Hepatocyte (in vitro differentiated cells): ENCODE measurements at places on chromosomes 7 and 10.
A peak's percentile ranks its signal among the peaks of the same experiment; 100 is the strongest.

- peak; percentile 78 for DNase-seq
Measured at GRCh38 chr7:953547-954327, 743 bp downstream of the ADAP1 start.

DNA sequence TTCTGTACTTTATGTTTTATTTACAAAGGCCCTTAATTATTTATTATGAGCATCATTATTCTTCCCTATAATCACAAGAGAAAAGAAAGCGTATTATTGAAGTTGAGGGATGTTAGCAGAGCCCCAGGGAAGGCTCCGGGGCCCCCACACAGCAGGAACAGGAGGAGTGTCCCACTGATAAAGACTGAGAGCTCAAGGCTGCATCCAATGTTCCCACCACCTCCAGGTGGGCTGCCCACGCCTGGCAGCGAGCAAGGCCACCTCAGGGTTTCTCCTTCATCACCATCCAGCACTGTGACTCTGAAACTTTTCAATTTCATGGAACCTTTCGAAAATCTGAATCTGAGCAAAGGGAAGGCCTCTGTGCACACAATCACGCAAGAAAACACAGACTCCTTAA lies 35.9 kb upstream of the WIPF3 start:
- DNase-seq, result no peak

- no peak for DNase-seq
Measured at GRCh38 chr7:103127006-103127405, 21.9 kb downstream of the NAPEPLD start.

DNA sequence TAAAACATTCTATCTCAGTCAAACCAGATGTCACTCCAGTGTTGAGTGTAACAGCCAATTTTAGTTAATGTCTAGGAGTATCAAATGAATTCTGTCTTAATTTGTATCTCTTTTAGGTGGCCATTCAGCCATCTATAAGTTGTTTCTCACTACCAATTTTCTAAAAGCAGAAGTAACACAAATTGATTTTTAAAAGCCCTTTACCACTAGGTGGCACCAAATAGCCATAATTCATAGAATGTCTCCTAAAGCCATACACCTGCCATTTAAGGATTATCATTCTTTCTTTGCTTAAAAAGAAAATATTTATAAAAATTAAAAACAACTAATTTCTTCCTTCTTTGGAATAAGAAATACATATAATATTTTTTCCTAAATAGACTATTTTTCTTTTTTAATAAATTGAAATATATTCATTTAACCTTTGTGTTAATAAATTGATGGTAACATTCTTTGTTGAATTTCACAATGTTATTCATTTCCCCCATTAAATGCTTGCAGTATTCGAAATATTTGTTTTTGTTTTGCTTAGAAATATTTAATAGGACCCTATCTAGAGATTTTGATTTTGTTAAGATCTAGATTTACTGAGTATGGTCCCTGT lies 107.8 kb upstream of the PPP1R3A start:
- DNase-seq, result peak; percentile 87

GRCh38 chr10:69089638-69090599 lies 2.0 kb downstream of the SRGN start:
- no peak for DNase-seq

- no peak for DNase-seq
Measured at GRCh38 chr7:136900005-136900404, 31.6 kb downstream of the CHRM2 start.

GRCh38 chr7:93175219-93175618 lies 27.0 kb upstream of the SAMD9L start:
- no peak for DNase-seq

DNA sequence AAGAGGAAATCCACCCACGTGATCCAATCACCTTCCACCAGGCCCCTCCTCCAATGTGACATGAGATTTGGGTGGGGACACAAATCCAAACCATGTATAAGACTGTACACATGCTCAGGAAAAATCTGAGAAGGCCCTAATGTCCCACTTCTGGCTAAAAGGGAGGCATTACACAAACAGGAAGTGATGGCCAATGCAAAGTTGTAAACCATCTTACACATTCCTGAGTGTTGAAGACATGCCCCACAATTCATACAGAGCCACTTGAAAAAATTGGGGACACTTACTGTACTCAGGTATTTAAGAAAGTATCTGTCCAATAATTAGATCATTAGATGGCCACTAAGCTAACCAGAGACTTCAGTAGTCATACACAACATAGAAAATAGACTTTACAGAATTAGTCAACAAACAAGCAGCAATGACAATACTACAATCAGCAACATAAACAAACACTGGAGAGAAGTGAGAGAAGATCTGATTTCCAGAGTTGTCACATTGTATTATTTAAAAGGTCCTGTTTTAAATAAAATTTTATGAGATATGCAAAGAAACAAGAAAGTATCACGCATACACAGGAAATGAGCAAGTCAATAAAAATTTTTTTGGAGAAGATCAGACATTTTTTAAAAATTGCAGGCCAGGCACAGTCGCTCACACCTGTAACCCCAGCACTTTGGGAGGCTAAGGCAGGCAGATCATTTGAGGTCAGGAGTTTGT lies 143.3 kb downstream of the DGKI start:
- DNase-seq, result no peak

DNA sequence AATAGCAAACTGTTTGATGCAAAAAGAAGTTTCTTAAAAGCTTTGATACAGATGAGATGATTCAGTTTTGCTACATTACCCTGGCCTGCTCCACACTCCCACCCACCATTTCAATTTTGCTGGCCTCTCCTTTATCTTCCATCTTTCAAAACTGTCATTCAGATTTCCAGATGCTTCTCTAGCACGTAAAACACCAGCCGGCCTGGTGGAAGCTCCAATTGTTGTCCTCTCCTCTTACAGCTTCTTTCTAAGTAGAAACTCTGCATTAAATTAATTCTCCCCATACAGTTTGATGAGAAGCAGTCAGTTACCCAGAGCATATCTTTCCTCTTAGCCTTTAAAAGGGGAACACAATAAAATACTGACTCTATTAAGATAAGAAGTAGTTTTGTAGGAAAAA lies 34.3 kb upstream of the ELMO1 start:
- DNase-seq, result no peak

- DNase-seq, result no peak
Measured at GRCh38 chr7:156120552-156120951, 308.3 kb upstream of the SHH start.

DNA sequence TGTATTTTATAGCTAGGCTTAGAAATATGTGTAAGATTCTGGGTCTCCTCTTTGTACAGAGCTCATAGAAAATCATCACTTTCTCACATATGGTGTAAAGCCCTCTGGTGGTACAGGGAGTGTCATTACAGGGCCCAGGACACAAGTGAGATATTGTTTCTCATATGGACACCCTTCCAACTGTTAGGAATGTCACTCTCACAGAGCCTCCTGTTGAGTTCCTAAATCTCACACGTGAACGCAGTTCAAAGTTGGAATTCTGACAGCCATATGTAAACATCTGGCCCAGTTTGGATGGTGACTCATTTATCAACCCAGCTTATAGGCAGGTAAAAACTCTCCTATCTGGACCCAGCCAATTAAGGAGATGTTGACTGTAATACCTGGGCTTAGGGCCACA lies 35.4 kb upstream of the ZNF107 start:
- DNase-seq, result no peak

GRCh38 chr7:55190511-55191160 lies 171.8 kb downstream of the EGFR start:
- DNase-seq, result no peak

- DNase-seq, result no peak
Measured at GRCh38 chr7:77529279-77529678, 7.8 kb upstream of the PTPN12 start.

DNA sequence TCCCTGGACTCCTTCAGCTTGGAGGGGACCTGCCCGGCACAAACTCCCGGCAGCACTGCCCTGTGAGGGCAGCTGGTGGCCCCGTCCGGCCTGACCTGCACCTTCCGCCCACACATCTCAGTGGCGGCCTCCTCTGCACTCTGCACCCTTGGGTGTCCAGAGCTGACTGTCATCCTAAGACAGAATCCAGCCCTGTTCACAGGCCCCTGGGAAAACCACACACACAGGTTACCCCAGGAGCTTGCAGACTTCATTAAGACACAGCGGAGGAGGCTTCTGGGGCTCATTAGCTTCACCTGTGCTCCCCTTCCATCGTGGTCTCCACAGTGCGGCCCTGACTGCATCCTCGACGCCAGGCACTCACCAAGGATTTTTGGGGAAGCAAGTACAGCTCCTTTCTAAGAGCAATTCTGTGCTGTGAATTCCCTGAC lies 51.5 kb upstream of the SHH start:
- DNase-seq, result no peak

DNA sequence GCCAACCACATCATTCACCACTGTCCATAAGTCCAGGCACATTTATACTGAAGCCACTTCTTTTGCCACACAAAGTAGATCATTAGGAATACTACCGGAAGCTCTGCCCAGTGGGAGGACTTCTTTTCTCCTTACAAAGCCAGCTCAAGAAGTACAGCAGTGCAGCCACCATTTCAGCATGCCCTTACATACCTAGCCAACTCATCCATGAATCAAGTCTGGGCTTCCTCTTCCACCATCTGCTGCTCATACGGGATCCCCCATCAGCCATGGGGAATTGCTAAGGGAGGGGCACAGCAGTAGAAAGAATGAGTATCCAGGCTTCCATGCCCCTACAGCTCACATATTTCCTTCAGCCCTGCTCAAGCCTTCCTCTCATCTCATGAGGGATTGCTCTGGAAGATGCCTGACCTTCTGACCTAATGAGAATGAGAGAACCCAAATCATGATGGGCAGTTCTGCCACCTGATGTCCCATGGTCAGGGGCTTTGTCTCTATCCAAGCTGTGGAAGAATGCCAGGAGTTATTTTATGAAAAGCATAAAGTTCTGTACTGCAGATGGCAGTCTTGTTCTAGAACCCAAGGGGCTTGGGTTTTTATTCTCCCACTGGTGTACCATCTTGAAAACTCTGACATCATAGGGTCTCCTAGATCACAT lies 39.5 kb downstream of the ACSM6 start:
- DNase-seq, result no peak

DNA sequence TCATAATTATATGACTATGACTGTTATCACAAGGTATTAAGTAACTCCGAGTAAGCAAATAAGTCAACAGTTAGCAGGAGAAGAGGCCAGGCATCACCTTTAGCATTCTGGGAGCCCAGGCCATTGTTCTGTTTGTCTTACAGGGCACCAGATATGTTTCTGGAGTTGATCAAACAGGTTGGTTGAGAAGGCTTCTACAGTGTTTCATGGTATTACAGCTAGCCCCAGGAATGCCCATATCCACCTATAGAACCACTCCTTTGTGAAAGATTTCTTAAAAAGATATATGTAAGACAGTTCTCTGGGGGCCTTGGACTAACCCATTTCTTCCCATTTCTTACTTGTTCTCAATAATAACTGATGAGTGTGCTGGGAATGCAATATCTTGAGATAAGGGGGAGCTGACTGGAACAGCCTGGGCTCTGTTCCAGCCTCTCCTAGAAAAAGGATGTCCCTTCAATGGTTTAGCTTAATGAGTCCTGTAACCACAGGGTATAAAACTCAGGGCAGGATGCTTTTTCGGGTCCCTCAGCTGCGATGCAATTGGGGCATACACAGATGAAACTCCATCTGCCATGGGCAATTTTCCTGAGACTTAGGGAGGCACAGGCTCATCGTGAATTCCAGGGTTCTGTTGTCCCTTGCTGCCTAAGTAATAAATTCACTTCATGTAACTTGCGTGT lies 286.4 kb downstream of the BAMBI start:
- DNase-seq, result no peak

- DNase-seq, result no peak
Measured at GRCh38 chr10:111766464-111766863, 417.1 kb downstream of the GPAM start.

DNA sequence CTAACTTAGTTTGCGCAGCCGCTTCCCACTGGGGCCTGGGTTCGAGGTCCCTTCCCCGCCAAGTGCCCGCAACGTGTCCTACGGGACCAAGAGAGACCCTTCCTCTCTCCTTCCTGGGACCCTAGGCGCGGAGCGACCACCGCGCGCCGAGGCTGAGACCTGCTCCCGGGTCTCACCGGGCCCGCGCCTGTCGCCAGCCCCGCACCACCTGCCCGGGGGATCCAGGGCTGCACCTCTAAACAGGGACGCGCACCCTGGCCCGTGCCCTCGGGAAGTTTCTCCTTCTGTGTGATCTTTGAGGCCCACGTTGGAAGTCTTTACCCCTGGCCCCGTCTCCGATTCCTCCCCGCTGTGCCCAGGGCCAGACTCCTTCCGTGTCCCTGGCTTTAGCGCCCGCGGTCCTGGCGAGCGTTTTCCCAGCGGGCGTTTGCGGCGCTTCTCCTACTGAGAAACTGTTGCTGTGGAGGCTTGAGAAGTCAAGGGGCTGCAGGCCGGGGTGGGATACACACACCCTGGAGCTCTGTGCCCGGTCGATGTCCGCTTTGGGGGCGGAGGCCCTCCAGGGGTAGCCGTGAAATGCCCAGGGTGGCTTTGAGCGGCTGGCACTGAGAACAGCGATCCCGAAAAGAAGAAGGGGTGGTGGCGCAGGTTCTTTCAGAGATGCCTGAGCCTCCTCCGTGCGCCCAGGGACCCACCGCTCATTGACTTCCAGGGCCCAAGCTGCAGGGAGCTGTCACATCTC lies 575 bp downstream of the PLPP4 start:
- DNase-seq, result no peak

- DNase-seq, result no peak
Measured at GRCh38 chr10:103713676-103714075, 141.7 kb downstream of the SH3PXD2A start.

- no peak for DNase-seq
Measured at GRCh38 chr10:7542189-7542914, 124.4 kb downstream of the ITIH5 start.

GRCh38 chr10:15548331-15548730 lies 171.4 kb downstream of the ITGA8 start:
- DNase-seq, result no peak

DNA sequence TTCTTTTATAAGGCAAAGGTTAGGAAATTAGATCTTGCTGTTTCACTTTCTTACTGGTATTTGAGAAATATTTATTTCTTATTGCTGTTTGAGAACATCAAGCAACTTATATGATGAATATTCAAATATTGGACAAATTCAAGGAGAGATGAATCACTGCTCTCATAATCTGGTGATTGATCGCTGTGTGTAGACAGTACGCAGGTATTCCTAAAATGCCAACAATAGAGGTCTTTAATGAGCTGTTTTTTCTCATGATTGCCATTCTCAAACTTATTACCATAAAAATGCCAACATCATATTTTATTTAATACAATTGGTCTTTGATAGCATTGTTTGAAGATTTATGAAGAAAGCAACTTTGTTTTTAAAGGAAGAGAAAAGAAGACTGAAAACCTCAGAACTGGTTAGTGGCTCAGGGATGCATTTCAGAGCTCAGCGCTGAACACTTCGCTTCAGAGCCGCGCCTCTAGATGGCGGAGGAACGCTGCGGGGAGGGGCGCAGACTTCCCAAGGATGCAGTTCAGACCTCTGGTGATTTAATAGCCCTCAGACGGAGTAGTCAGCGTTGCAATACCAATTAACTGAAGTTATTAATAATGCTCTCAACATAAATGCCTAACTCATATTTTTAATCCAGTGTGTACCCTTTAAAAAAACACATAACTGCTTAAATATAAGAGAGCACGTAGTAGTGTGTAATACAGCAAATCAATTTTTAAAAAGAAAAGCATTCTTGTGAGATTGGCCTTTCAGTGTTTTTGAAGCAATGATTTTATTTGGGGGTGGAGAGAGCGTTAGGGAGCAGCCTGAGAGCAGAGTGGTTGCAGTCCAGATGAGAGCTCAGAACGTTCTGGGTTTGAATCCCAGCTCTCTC lies 38.5 kb upstream of the STEAP4 start:
- DNase-seq, result peak; percentile 76
